GM23248 (cell line): ENCODE measurements at places on chromosomes 16 and 17. TPM values are rescaled to one million over a fixed set of nuclear protein-coding genes. Genes with fewer than 3 reads are reported as not detected.

- DNase-seq = no peak
Measured at GRCh38 chr16:77422196-77422784, 12.5 kb downstream of the ADAMTS18 start.

Gene STAT5B
- total RNA-seq = 21.8 and 23.5 TPM in 2 replicates

Gene FOXF1
- total RNA-seq = 1.5 and 4.0 TPM in 2 replicates

GRCh38 chr17:19306160-19307111, 56.1 kb downstream of the B9D1 start:
- DNase-seq = no peak

DNA sequence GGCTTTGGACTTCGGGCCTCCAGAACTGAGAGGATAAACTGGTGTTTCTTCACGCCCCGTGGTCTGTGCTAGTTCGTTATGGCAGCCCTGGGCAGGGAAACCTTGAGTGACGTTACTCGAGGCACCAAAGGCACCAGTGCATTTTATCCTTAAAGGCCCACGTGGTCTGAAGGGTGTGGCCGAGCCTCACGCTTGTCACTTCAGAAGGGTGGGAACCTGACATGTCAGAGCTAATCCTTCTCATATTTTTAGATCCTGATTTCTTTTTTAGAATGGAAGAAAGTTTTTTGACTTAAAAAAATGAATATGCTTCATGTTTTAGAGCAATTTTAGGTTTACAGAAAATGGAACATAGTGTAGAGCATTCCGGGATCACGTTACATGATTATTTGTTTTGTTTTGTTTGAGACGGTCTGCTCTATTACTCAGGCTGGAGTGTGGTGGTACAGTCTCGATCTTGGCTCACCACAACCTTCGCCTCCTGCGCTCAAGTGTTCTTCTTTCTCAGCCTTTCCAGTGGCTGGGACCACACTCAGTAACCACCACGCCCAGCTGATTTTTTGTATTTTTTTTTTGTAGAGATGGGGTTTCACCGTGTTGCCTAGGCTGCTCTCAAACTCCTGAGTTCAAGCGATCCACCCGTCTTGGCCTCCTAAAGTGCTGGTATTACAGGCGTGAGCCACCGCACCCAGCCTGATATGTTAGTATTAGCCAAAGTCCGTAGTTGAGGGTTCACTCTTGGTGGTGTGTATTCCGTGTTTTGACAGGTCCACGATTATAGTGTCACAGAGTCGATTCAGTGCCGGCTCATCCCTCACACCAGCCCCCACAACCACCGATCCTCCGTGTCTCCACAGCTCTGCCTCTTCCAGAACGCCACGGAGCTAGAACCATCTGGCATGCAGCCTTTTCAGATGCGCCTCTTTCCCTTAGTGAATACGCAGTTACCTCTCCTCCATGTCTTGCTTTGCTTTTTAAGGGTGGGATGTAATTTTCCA, 47.9 kb downstream of the RAB11FIP3 start:
- DNase-seq = no peak

DNA sequence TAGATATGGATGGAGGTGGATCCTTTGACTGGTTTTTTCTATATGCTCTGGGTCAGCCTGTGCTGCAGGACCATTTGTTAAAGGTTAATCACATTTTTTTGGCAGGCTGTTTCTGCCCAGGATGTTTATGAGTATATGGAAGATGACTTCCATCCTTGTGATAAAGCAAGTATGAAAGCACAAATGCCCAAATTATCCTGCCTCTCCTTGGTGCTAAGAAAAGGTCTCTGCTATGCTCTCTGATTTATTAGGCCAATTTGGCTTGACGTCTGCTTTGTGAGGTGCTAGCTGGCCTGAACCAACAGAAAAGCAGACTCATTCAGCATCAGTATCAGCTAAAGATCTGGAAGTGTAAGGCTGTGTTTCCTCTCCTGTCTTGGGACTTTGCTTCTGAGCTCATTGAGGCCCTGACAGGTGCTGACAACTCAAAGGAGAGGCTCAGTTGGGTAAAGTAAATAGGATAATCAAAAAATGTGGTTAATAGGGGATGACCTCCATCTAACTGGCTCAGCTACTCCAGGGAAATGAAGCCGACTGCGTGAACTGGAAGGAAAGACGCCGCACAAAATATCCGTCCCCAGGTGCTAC, 15.2 kb downstream of the ANKRD40 start:
- DNase-seq = no peak
